ENCODE measurements at places on chromosomes 4 and X.

DNA sequence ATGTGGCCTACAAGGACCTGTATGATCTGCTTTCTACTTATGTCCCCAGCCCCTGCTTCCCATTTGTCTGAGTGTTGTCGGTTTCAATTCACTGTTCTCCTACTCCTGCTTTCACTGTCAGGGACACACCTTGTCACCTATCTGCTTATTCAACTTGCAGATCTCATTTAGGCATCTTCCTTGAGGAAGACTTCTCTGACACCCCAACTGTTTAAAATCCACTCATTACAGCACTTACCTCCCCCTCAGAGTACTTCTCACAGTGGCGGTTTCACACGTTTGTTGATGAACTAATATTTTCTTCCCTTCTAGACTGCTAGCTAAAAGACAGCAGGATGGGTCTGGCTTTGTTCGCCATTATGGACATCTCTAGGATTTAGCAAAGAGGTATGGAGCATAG lies 279.9 kb upstream of the TET2 start:
- no peak for DNase-seq

DNA sequence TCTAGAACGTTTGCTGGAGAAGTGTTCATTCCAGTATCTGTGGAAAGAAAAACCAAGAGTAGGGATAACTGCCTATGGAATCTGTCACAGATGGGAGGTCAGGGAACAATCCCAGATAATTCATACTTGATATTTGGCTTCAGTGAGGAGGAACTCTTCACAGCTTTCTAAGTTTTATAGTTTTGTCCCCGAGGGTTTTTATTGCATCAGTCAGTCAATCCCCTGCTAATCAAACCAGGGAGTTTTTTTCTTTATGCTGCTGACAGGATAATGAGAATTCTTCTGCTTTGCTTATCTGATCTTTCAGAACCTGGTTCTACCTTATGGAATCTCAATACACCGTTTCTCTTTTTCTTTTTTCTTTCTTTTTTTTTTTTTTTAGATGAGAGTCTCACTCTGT lies 633 bp upstream of the TRIML2 start:
- no peak for DNase-seq

GRCh38 chr4:39319676-39320075 lies 46.5 kb downstream of the RFC1 start:
- peak; percentile 5 for DNase-seq

DNA sequence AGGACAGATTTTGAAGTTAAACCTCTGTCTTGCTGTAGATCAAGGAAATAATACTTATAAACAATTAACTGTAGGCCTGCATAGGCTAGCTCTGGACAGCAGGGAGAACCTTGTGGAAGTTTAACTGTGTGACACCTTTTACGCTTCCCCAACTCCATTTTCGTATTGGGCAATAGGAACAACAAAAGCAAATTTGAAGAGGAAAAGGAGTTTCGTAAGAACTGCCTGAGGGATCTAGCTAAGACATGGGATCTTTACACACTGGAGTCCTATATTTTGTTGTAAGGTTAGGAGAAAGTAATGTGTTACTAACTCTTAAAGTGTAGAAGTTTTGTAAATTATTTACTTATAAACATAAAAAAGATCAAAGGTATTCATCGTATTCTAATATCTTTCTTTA lies 324.9 kb upstream of the CASK start:
- no peak for DNase-seq

DNA sequence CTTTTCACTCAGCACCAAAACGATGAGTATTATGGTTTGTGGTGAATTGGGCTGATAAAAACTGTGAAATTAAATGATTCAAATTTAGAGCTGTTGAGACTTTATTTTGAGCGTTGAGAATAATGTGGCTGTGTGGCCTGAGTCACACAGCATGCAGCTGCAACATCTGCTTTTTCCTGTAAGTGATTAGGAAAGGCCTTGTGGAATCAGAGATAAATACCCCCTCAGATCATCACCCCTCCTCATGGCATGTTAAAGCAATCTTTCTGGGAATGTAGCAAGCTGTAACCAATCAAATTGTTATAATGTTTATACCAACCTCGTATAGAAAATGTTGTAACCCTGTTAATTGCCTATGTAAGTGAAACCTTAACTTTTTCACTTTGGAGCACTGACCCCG lies 90.0 kb upstream of the GRPR start:
- DNase-seq = no peak

- DNase-seq = peak; percentile 84
These were observed 11.6 kb downstream of the PAGE4 start for GRCh38 chrX:49840679-49841078.

DNA sequence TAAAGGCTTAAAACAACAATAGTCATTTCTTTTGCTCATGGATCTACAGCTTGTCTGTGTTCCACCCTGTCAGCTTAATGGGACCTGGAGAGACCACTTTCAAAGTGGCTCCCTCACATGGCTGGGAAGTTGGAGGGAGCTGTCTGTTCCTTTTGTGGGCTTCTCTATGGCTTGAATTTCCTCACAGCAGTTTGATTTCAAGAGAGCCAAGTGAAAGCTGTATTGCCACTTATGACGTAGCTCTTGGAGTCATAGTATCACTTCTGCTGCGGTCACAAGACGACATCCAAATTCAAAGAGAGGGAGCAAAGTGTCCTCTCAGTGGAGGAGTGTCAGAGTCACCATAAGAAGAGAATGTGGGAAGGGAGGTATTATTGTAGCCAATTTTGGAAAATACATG lies 22.7 kb upstream of the ACSL1 start:
- DNase-seq = no peak

- DNase-seq = no peak
These were observed 99.5 kb downstream of the ARHGAP6 start for GRCh38 chrX:11566173-11566572.

DNA sequence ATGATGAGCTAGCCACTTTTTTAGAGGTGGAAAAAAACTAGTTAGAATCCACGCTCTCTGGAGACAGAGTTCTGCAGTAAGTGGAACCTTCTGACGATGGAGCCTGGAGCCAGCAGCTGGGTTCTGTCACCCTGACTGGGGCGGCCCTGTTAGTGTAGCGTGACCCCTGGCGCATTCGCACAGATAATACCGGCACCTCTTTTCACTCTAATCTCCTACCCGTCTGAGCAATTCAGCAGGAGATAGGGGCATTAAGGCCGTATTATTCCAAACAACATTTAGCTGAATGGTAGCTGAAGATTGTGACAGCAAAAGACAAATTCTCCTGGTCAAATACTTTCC lies 292.6 kb downstream of the FBXO8 start:
- no peak for DNase-seq

DNA sequence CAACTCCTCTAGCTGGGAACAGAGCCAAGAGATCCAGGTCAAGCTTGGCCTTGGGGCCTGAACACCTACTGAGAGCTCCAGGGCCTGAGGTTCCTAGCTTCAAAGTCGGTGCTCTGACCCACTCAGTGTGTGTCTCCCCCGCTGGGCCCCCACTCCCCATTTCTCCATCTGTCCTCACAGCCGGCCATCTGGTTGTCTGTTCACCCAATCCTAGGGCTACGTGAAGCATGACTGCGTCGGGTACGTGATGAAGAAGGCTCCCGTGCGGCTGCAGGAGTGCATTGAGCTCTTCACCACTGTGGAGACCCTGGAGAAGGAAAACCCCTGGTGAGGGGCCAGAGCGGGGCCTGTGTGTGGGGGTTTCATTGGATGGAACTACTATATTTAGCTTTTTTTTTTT lies 12.3 kb downstream of the USP11 start:
- no peak for DNase-seq

GRCh38 chr4:188971125-188971524 lies 831.9 kb downstream of the TRIML1 start:
- peak; percentile 35 for DNase-seq

DNA sequence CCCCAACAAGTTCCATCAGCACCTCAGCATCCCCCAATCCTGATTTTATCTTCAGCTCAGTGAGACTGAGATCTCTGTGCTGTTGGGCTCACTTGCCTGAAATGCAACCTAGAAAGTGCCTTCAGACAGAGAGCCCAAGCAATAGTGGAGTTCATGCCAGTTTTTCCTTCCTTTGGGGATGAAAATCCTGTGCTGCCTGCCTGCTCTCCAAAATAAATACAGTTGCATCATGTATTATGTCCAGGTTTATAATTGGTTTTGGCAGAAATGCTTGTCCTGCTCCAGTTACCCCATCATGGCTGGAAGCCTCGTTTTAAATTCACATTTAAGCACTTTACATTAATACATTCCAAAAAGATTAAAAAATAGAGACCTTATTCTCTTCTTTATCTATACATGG lies 1865.5 kb upstream of the TENM3 start:
- DNase-seq = no peak

- peak; percentile 69 for DNase-seq
These were observed 62.8 kb downstream of the PPP1R2C start for GRCh38 chrX:42714981-42715700.

GRCh38 chrX:357693-358471 lies 28.8 kb downstream of the PPP2R3B start:
- no peak for DNase-seq
